Stimulated activated CD4-positive, alpha-beta T cell treated with anti-CD3 and anti-CD28 coated beads, TNF-alpha, amount 100 ng/mL, for 48 hours (primary cell): ENCODE measurements at places on chromosomes 5 and 9.

DNA sequence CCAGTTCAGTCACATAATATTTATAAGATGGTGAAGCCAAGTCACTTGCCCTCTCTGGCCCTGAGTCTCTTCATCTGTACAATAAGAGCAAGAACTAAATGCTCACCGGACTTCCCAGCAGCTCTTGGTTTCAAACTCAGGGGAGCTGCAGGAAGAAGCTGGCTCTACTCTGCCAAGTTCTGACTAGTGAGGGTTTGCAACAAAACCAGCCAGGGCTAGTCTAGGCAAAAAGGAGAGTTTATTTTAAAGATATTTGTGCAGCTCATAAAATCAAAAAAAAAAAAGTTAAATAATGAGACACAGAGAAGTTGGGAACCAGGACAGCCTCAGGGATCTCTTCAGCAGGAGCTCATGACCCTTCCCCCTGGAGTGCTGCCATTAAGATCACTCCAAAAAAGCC lies 107.3 kb downstream of the DOCK2 start:
- DNase-seq = no peak

GRCh38 chr5:141848744-141849414 lies 29.3 kb downstream of the PCDH1 start:
- DNase-seq = peak; percentile 10

- no peak for DNase-seq
These were observed 366.2 kb downstream of the ACTL7B start for GRCh38 chr9:108489567-108489966.

DNA sequence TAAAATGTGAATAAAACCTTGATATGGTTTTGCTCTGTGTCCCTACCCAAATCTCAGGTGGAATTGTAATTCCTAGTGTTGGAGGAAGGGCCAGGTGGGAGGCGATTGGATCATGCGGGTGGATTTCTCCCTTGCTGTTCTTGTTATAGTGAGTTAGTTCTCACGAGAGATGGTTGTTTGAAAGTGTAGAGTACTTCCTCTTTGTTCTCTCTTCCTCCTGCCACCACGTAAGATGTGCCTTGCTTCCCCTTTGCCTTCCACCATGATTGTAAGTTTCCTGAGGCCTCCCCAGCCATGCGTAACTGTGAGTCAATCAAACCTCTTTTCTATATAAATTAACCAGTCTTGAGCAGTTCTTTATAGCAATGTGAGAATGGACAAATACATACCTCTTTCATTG lies 34.9 kb downstream of the TARS1 start:
- no peak for DNase-seq

DNA sequence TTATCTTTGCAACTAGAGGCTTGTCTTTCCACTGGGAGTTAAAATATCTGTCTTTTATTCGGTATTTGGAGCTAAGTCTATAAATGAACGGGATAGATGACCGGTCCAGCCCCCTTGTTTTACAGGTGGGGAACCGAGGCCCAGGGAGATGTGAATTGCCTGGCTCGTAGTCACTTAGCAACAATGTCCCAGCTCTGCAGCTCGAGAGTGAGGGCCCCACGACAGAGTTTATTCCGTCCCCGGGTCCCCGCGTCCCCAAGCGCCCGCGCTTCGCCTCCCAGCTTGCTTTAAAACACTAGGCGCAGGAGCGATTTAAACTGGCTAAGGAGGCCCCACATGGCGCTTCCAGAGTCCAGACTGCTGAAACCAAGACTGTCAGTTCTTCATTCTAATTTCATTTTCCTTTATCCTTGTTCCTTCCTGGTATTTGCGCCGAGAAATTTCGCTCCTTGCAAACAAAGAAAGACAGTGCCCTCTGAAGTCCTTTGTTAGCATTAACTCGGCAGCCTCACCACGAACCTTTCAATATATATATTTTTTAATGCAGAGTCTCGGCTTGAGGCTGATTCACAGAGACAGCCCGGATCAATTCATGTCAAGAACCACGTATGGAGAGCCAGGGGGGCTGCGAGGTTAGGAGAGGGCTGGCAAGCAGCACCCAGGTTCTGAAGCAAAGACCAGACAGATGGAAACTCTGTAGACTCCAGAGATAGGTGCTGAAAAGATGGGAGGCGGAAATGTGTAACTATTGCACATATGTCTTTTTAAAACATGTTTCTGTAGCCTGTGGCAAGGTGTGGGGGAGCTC lies 1.4 kb upstream of the ENC1 start:
- DNase-seq = no peak

DNA sequence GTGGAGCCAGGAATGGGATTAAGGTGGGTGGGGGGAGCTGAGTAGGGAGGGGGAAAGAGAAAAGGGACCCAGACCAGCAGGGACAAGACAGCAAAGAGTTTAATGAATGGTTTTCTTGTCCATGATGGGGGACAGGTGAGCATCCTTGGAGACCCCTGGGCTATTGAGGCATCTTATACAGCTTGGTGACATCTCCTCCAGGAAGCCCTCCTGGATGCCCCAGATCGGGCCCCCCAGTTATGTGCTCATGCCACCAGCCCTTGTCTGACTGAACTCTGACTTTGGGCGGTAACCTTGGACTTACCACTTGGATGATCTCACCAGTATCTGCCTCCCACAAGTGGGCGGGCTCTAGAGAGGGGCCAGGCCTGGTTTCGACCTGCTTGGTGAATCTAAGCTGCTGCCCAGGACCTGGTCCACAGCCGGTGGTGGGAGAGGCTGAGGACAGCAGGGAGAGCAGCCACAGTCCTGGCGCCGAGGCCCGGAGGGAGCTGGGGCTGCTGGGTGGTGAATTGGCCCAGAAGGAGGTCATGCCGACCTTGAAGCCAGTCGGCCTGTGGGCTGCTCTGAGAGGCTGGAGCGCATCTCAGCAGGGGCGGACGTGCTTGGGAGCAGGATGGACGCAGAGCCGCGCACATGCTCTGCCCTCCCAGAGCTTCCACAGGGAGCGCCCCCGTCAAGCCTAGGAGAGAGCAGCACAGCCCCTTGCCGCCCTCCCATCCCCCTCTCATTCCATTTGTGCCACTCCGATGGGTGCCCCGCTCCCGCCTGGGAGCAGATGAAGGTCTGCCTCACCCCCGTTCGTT lies 36.2 kb downstream of the UNC5A start:
- no peak for DNase-seq

GRCh38 chr9:36436909-36437308 lies 36.8 kb upstream of the RNF38 start:
- DNase-seq = no peak

DNA sequence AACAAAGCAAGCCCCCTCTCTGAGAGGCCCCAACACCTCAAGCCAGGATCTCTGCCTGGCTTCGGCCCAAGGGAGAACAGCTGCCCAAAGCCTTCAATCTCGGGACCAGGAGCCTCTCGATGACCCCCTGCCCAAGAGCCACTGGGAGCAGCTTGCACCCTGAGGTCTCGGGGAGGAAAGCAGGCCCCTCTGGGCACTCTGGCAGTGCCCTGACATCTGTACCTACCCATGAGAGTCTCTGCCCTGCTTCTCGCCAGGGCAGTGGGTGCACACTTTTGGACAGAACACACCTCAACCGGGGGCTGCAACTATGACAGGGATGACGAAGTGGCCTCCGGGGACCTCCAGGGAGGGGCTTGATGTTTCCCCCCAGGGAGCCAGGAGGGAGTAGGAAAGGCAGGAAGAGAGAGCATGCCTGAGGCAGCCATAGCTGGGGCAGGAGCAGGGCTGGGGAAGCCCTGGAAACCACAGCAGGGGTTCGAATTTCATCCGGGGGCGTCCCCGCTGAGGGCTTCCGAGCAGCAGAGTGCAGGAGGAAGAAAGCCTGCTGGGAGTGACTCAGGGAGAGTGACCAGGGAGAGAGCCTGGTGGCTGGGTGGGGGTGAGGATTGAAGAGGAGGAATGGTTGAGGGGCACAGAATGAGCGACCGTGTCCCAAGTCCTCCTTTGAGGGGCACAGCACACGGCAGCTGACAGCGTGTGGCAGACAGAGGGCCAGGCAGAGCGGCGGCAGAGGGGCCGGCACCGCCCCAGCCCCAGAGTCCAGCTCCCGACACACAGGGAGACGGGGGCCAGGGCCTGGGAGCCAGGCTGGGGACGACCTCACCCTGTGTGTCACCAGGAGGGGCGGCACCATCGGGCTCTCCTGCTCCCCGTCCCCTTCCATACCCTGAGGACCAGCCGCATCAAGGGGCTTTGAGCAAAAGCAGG lies 1.8 kb downstream of the LPCAT1 start:
- no peak for DNase-seq

GRCh38 chr5:135444360-135444759 lies 2.8 kb downstream of the DCANP1 start:
- no peak for DNase-seq

DNA sequence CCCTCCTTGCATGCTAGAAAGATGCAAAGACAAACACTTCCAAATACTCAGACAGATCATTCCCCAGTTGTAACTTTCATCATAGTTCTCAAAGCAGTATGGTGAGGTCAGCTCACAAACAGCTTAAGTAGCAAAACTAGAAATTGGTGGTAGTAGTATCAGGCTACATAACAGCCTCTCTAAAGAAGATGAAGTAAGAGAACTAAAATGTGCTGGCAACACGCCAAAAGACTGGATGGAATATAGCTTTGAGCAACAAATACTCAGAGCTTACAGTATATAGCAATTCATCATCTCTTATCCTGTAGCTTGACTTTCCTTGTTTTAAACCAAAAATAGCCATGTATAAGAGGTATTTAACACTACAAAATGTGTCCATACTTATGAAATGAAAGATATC lies 7.5 kb downstream of the PFDN1 start:
- no peak for DNase-seq

- DNase-seq = no peak
These were observed 16.8 kb downstream of the MGAT1 start for GRCh38 chr5:180785794-180786221.

GRCh38 chr5:93174930-93175329 lies 406.1 kb downstream of the NR2F1-AS1 start:
- DNase-seq = no peak

DNA sequence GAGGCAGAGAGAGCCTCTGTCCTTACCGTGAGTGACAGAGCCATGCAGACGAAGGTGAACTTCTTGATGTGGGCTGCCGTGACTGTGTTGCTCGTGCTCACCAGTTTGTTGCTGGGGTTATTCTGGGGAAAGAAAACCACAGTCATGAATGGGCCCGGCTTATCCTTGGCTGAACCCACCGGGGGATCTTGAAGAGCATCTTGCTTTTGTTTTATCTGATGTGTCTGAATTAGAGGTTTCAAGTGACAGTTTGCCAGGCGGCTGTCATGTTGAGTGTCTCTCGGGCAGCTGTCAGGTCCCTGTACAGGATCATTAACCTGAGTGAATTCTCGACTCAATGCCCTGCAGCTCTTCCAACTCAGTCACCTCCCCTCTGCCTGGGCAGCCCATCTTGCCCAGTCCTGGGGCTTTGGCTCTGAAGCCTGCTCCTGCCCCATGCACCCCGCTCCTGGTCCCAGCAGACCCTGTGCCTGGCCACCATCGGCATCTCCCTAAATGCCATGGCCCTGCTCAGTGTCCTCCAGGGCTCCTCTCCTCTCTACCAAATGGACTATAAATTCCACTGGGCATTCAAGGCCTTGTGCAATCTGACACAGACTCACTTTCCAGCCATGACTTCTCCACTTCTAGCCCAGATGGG lies 77.4 kb downstream of the OTULIN start:
- DNase-seq = no peak

DNA sequence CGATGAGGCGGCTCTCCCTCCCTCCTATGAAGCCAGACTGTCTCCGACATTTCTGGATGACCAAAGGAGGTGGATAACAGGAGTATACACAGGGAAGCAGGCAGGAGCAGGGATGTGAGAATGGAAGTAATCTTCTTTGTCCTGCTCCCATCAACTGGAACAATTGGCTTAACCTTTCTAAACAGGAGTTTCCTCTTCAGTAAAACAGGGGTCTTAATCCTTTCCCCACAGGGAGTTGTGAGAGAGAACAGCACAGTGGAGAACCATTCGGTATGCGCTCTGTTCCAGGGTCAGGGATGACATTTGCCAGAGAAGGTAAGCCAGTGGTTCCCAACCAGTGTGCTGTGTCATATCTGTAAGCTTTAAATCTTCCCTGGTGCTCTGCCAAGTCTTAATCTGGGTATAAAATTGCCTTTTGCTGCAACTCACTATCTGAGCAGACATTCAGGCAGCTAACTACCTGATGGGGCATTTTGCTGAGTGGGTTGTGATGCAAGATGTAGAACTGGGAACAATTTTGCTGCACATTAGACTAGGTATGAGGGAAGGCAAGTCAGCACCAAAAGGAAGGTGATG lies 294.8 kb upstream of the KIF2A start:
- DNase-seq = no peak

DNA sequence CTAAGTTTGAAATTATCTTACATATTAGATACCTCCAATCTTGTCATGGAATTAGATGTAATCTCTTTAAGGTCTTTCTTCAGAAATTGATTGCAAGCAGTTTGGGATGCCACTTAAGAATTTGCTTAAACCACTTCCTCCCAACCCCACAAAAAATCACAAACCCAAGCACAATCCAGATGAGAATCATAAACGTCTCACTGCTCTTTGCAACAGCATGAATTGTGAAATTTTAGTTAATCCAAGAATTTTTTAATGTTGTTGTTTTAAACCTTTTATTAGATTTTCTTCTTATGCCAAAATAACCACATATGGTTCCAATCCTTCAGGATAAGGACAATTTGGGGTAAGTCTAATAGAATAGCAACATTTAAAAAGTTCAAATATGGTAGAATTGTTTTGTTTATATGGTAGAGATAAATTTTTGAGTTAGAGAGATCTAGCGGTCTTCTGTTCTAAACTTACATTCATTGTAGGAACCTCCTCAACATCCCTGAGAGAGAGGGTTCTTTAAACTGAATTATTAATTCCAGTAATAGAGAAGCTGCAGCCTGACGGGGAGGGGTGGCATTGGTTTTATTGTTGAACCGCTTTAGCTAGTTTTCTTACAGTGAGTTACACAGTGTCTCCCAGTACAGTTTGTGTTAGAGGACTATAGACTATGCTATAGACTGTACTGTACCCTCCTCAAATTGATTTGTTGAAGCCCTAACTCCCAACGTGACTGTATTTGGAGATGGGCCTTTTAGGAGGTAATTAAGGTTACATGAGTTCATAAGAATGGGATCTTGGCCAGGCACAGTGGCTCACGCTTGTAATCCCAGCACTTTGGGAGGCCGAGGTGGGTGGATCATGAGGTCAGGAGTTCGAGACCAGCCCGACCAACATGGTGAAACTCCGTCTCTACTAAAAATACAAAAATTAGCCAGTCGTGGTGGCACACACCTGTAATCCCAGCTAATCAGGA lies 24.8 kb upstream of the IL6ST start:
- DNase-seq = no peak

- DNase-seq = no peak
These were observed 71.6 kb upstream of the RNU6ATAC start for GRCh38 chr9:134236001-134236421.

GRCh38 chr5:65152131-65152530 lies 329.6 kb downstream of the ADAMTS6 start:
- DNase-seq = no peak

- no peak for DNase-seq
These were observed 40.0 kb upstream of the ORM1 start for GRCh38 chr9:114282926-114283325.

- DNase-seq = no peak
These were observed 2.4 kb upstream of the FAM78A start for GRCh38 chr9:131278702-131279111.

GRCh38 chr5:125604104-125604503 lies 819.1 kb upstream of the GRAMD2B start:
- no peak for DNase-seq
